IMR-90 (cell line): ENCODE measurements at places on chromosomes 13 and 19. TPM values are rescaled to one million over a fixed set of nuclear protein-coding genes. Genes with fewer than 3 reads are reported as not detected.

The ATP13A1 gene
- total RNA-seq = 13.3 and 15.8 TPM in 2 replicates

The C13orf42 gene
- not detected in 2 replicates for total RNA-seq

DNA sequence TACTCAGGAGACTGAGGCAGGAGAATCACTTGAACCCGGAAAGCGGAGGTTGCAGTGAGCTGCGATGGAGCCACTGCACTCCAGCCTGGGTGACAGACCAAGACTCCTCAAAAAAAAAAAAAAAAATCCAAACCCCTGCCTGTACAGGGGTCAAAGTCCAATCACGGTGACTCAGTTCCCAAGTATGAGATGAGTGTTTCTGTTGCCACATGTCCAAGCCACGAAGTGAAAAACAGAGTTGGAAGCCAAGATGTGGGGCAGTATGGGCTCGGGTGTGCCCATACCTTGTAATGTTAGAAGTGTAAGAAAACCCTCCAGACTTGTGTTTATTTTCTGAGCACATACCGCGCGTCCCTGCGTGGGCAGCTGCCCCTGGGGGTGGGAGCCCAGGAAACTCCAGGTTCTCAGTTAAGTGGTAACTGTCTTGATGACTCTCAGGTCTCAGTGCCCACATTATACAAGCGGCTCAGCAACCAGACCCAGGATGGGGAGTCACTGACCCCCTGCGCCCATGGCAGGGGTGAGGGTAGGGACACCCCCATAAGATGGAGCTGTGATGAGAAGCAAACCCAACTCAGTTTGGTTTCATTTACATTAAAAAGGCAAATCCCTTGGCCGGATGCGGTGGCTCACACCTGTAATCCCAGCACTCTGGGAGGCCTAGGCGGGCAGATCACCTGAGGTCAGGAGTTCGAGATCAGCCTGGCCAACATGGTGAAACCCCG, 1.2 kb upstream of the GPX4 start:
- DNase-seq = peak; percentile 100

GRCh38 chr19:40745402-40745780, 4.9 kb downstream of the ACTMAP start:
- peak; percentile 63 for DNase-seq

- DNase-seq = no peak
These were observed 80.6 kb downstream of the ZNF557 start for GRCh38 chr19:7149956-7150705.

DNA sequence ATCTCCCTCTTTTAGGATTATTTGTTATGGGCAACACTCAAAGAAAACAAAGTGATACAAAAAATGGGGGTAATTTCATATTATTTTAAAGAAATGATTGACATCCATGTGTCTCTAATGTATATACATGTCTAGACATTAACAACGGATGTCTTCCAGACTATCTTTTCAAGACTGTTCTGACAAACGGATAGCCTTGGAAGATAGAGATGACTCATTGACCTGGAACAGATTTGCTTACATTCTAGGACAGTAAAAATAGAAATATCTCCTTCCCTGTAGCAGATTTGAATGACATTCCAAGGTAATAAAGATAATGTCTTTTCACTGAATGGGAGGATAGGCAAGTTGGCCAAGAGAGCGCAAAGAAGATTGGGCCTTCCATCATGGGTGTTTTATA, 26.2 kb upstream of the SLITRK6 start:
- DNase-seq = peak; percentile 6

DNA sequence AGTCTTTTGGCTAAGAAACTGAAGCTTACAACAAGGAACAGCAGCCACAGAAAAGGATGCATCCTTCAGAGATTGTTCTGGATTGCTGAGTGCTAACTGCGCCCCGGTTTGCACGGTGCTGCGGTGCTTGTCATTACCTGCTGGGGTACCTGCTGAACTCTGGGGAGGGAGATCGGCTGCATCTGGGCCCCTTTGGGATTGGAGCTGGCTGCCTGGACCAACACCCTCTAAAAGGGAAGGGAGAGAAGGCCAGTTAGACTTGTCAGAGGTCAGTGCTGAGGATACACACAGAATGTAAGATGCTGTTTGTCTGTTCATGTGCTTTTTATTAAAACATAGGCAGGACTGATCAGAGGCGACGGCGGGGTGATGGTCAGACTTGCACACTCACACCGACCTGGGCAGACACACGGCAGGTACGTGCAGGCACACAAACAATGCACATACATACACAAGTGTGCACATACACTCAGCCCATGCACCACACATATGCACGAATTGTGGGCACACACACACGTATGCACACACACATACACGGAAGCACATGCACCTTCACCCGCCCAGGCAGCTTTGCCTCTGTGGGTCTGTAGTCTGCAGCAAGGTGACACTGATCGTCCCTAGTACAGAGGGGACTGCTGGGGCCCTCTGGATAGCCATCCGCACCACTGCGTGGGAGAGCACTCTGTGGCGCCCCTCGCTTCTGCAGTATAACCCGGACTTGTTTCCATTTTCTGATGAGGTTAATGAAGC, 66.1 kb downstream of the RFX2 start:
- DNase-seq = no peak

GRCh38 chr19:55228403-55229031, at the start of gene TMEM86B:
Gene TMEM86B, minus strand, starts transcription at chr19:55228763. Its CDS starts 22 bp downstream, at chr19:55228741.
- no peak for DNase-seq

- no peak for DNase-seq
These were observed 1.8 kb downstream of the TMEM91 start for GRCh38 chr19:41377977-41378709.

DNA sequence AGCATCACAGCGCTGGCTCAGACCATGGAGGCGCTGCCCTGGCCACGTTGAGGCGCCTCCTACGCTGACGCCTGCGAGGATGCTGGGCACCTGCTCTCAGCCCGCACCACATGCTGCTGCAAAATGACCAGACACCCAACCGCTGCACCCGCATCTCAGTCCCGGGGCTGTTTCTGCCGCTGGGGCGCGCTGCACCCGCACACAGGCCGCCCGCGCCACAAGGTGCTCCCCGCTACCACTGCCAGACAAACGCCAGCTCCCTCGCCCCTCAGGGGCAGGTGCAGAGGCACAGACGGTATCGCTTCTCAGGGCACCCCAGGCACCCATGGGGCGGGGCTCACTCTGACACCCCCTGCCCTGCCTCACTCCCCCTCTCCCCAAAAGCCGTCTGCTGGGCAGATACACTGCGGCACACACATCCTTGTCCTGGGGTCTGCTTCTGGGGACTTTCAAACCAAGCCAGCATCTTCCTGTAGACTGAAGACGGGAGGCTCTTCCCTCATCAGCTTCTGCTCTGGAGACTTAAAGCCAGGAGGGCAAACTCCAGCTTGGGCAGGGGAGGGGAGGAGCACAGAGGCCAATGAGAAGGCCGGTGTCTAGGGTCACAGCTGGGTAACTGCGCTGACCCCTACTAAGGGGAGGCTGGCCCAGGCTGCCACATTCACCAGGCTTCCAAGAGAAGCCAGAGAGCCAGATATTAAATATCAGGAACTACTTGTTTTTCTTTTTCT, 16.3 kb downstream of the CHERP start:
- no peak for DNase-seq

- peak; percentile 35 for DNase-seq
These were observed 542.5 kb downstream of the GPC6 start for GRCh38 chr13:93769101-93769500.
